ENCODE measurements at places on chromosomes 11 and 22. TPM values are rescaled to one million over a fixed set of nuclear protein-coding genes. Genes with fewer than 3 reads are reported as not detected.

DNA sequence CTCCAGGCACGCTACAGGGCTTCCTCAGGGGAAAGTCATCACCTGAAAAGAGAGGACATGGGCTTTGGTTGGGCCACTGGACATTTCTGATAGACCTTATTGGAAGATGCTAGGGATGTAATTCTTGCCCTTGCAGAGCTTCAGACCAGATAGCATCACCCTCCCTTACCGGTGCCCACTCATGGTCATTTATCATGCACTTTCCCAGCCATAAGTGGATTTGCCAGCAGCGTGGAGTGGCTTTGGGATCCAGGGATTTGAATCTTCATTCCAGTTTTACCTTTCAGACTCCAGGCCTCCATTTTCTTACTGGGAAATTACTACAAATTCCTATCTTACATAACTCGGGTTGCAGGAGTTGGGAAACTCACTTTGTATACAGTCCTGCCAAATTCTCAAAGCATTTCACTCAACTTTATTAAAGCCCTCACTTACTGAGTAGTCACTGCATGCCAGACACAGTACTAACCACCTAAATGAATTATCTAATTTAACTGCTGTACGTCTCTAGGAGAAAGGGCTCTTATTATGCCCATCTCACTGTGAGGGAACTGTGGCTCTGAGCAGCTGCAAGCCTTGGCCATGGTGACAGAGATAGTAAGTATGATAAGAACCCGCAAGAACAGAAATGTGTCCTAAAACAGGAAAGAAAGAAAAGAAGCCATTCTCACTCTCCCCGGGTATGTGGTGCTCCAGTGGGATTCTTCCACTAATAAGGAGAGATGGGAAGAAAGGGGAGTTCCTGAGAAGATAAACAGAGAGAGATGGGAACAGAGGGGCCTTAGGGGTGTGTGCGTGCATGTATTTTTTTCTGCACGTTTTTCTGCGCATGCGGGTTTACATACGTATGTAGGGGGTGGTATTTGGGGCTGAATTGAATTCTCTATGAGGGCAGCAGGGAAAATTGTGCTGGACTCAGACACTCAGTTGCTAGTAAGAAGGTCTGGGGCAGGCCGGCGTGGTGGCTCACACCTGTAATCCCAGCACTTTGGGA lies 9.7 kb downstream of the CHRM1 start:
- DNase-seq, result no peak

DNA sequence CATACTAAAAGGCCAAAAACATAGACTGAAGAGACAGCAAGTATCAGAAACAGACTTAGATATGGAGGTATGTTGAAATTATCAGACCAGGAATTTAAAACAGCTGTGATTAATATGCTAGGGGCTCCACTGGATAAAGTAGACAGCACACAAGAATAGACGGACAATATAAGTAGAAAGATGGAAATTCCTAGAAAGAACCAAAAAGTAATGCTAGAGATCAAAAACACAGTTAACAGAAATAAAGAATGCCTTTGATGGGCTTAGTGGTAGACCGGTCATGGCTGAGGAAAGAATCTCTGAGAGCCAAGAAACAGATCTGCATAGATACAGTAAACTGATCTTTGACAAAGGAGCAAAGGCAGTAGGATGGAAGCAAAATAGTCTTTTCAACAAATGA lies 250.2 kb downstream of the SWAP70 start:
- DNase-seq, result no peak

DNA sequence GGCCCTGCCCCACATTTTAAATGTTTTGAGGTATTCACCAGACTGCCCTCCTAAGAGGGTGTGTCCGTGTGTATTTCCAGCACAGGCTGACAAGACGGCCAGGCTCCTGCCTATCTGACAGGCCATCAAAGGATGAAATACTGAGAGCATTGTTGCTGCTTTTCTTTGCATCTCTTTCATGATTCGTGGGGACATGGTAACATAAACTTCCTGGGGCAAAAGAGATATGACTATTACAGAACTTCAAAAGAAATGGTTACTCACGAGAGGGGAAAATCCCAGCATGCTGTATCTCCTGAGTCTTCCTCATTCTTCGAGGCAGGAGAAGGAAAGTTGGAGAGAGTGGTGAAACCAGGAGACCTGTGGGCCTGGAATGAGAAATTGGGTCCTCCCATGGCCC lies 10.3 kb upstream of the BIK start:
- no peak for DNase-seq

The FOXRED1 gene
- 33.2 TPM for total RNA-seq

GRCh38 chr11:788953-789940 lies 643 bp downstream of the CEND1 start:
- no peak for DNase-seq

- DNase-seq, result no peak
These were observed 666.7 kb downstream of the OPCML start for GRCh38 chr11:132865623-132866022.

The ELFN2 gene
- 0.07 TPM for total RNA-seq

The NCR3LG1 gene
- 0.17 TPM for total RNA-seq

DNA sequence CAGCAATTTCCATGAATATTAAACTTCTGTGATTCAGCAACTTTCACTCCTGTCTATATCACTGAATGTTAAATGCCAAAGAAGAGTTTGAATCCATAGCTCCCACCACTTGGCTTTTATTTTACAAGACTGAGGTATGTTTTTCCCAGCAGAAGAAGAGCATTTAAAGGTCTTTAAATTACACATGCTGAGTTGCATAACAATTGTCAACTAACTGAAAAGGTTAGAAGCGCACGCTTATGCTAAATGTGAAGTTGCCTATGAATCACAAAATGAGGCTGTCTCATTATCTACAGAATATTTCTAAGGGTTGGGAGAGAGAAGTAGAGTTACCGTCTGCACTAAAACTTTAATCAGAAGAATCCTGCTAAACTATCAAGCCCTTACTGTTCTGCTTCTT lies 1086.3 kb downstream of the FAM181B start:
- DNase-seq, result no peak

GRCh38 chr11:4713241-4713640 lies 8.7 kb downstream of the MMP26 start:
- DNase-seq, result peak; percentile 28

The DMC1 gene
- 0.26 TPM for total RNA-seq

The SELENOO gene
- 13.8 TPM for total RNA-seq

- no peak for DNase-seq
These were observed 38.4 kb downstream of the AMBRA1 start for GRCh38 chr11:46555267-46556054.

The LSP1 gene
- 66.6 TPM for total RNA-seq

- no peak for DNase-seq
These were observed 111.3 kb downstream of the ETS1 start for GRCh38 chr11:128476049-128476448.

Data from MG63 (cell line).